Activated CD4-positive, CD25-positive, alpha-beta regulatory T cell treated with anti-CD3 and anti-CD28 coated beads, Interleukin-2, amount 50 U/mL, for 16 hours (primary cell): ENCODE measurements at places on chromosomes 2 and 18.

DNA sequence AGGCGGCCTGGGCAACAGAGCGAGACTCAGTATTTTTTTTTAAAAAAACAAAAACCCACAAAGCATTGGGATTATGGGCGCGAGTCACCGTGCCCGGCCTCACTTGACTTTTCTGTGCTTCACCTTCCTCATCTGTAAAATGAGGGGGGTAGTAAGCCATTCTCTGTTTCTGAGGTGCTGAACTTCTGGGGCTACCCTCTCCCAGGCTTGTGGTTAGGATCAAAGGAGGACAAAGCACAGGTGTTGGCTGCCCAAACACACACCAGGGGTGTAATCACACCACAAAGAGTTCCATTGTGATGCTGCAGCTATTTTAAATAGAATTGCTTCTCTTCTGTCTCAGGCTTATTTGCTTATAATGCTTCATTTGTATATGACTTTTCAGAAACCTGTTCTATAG is 35.8 kb upstream of the INHBB start:
- DNase-seq, result no peak

DNA sequence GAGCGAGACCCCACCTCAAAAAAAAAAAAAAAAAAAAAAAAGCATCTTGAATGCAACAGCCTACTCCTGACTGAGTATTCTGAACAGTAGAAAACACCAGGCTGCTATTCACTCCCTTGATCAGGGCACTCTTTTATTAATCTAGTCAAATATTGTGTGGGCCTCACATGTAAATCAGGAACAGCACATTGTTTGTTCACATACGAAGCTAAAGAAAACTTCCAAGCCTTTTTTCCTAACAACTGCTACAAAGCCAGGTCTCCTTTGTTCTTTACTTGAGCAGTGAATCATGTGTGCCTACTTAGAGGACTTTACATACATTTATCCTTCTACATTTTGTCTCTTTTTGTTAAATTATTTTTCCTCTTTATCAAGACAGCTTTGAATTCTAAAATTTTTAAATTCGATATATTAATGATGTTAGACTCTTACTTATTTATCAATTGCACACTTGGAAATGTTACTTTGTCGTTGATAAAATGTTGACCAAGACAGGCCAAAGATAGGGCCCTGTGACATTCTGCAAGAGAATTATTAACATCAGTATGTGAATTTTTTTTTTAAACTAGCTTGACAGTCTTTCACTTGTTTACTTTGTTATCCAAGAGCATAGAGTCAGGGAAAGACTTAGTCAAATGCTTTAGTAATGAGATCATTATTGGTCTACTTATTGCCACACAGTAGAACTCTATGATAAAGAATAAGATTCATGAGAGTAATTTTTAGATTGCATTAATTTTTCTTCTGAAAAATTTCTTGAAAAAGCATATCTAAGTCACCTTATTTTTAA is 13.2 kb downstream of the SPATS2L start:
- DNase-seq, result no peak

- no peak for DNase-seq
Observed at GRCh38 chr2:240958366-240959213, 39.8 kb upstream of the SNED1 start.

- no peak for DNase-seq
Observed at GRCh38 chr2:113966832-113967231, 76.9 kb downstream of the ACTR3 start.

- DNase-seq, result no peak
Observed at GRCh38 chr2:27133195-27133875, 1.1 kb downstream of the PREB start.

DNA sequence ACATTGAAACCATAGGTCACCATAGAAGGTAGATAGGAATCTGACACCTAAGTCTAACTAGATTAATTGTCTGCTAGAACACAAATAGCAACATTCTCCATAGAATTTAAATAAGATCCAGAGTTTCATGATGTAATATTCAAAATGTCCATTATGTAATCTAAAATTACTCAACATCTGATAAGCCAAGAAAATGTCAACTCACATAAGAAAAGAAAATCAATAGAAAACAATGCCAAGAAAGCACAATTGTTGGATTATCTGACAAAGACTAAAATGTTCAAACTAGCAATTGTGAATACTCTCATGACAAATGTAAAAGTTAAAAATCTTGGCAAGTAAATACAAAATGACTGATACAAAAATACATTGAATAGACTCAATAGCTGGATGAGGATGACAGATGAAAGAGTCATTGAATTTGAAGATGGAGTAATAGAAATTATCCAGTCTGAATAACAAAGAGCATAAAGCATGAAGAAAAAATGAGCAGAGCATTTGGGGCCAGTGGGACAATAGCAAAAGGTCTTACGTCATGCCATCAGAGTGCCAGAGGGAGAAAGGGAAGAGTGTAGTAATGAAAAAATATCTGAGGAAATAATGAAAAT is 358.6 kb downstream of the METTL4 start:
- DNase-seq, result no peak

- no peak for DNase-seq
Observed at GRCh38 chr2:61247204-61247812, 85.3 kb downstream of the C2orf74 start.

- no peak for DNase-seq
Observed at GRCh38 chr2:62150597-62151305, 45.2 kb upstream of the B3GNT2 start.

DNA sequence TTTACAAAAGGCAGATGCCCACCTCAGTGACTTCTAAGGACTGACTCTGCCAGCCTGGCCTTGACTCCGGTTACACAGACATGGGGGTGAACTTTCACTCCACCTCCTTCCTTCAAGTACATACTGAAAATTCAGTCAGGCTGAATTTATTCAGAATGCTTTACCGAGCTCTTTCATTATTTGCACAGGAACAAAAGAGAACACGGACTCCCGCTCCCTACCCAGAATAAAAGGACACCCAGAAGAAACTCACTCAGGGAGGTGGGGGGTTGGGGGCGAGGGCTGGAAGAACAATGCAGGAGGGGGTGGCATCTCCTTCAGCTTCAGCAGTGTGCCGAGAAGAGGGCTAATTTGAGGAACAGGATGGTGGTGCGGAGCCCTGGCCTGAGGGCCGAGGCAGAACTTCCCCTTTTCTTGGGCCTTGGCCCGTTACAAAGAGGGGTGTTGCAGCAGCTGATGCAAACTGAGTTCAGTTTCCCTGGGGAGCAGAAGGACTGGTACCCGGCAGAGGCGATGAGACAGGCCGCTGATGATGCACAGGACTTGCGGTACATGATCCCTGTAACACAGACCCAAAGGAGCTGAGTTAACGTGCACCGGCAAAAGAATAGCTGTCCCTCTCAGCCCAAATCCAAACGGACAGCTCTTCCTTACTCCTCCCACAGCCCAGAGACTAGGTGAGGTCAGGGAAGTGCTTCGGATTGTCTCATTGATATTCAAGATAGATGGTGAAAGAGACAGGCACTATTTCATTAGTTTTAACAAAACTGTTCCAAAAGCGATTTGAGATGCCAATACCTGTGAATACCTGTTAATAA is 24.1 kb downstream of the LYPD1 start:
- DNase-seq, result no peak

- no peak for DNase-seq
Observed at GRCh38 chr2:71671895-71672825, 218.8 kb downstream of the DYSF start.

GRCh38 chr2:65370387-65371073 is 61.9 kb downstream of the SPRED2 start:
- no peak for DNase-seq

DNA sequence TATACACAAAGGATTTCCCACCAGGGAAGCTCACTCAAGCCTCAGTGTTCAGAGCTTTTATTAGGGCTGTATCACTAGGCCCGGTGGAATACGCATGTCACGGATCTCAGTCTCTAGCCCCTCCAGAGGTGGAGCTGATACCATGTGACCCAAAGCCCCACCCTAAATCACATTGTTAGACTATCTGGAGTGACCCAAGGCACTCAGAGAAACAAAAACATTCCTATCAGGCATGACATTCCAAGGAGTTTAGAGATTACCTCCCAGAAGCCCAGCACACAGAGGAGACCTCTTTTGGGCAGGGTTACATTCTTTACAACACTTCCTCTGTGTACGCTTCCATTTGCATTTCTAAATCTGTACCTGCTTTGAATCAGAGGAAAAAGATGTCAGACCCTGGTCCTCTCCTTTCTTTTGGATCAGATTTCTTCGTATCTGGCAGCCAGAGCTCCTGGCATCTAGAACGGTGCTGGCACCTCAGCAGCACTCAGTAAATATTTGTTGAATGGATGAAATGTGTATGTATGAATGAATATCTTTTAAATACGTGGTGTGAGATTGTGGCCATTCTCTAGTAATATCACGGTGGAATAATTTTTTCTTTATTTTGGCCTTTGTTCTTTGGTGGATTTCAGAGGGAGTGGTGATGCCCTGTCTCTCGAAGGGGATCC is 37.7 kb upstream of the SMAD2 start:
- no peak for DNase-seq

DNA sequence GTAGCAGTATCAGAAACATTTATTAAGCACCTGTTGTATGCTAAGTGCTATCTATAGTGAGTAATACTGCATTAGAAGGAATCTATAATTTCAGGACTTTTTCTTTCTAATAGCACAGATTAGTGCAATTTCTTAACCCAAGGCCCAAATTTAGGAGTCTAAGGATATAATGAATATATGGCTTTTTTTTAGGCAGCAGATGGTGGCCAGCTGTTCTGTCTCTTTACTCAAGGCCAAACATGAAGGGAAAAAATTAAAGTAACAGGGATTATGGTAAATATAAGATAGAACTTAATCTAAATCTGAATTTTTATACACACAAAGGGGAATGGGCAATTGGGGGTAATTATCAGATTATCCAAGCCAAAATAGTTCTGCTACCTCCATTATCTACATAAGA is 230.6 kb upstream of the SP5 start:
- no peak for DNase-seq

- DNase-seq, result no peak
Observed at GRCh38 chr2:20115902-20116301, 64.5 kb upstream of the LAPTM4A start.

DNA sequence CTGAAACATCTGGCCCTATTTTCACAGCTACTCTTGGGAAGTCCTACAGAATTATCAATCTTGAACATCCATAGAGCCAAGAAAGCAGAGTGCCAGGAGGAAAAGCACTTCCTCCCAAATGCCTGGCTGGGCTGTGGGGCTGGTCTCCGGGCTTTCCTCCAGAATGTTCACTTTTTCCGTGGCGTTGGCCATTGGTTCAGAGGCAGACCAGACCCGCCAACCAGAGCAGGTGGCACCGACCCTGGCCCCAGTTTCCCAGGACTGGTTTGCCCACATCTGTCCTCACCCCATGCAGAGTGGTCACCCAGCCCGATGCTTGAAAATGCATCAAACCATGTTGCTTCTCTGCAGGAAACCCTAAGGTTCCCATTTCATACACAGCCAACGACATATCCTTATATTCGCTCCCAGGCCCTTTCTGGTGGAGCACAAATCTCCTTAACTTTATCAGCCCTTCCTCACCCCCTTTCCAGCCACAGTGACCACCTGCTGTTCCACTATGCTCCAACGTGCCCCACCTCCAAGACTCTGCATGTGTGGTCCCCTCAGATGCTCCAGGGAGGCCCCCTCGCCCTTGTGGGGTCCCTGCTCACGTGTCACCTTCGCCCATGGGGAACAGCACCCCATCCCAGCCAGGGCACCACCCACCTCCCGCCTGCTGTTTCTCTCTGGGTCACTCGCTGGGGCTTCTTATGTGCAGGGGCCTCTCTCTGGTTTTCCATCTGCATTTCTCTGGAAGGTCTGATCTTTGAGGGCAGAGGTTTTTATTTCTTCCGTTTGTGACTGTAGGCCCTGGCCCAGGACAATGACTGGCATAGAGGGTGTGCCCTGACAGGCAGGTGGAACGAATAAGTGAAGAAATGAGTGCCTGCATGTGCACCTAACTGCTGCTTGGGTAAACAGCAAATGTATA is 92.9 kb downstream of the PXDN start:
- DNase-seq, result no peak

DNA sequence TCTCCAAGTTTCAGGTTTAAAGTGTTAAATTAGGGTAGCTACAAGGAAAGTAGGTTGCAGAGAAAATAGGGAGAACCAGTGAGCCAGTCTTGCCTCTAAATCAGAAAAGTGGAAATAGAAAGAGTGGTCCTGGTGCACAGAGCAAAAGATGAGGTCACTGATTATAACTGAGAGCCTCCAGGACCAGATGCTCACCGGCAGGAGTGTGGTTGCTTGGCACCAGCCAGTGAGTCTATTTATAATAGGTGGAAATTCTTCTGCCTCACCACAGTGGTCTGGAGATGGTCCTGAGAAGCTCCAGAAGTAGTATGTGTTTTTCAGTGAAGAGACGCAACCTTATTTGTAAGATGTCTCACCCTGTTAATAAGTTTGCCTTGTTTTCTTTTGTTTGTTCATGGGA is 373.9 kb upstream of the KCNJ3 start:
- DNase-seq, result no peak

DNA sequence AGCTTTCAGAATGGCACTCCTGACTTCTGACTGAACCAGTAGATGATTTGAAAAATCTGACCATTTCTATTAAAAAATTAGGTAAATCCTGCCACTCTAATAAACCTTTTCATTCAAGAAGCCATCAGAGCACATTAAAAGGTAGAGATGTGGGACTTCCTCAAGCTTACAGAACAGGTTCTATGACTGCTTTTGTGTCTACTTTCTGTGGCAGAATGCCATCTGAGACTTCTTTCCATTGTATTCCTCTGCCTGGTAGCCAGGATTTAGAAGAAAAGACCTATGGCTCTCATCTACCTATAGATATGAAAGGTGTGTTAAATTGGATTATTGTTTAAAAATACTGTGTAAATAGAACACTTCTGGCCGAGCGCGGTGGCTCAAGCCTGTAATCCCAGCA is 99.9 kb upstream of the NABP1 start:
- DNase-seq, result no peak

- DNase-seq, result no peak
Observed at GRCh38 chr2:7681881-7682461, 764.8 kb downstream of the RNF144A start.

GRCh38 chr2:85794491-85795121 is 40.8 kb downstream of the ATOH8 start:
- DNase-seq, result no peak
